ENCODE measurements at places on chromosomes 16 and 17.

DNA sequence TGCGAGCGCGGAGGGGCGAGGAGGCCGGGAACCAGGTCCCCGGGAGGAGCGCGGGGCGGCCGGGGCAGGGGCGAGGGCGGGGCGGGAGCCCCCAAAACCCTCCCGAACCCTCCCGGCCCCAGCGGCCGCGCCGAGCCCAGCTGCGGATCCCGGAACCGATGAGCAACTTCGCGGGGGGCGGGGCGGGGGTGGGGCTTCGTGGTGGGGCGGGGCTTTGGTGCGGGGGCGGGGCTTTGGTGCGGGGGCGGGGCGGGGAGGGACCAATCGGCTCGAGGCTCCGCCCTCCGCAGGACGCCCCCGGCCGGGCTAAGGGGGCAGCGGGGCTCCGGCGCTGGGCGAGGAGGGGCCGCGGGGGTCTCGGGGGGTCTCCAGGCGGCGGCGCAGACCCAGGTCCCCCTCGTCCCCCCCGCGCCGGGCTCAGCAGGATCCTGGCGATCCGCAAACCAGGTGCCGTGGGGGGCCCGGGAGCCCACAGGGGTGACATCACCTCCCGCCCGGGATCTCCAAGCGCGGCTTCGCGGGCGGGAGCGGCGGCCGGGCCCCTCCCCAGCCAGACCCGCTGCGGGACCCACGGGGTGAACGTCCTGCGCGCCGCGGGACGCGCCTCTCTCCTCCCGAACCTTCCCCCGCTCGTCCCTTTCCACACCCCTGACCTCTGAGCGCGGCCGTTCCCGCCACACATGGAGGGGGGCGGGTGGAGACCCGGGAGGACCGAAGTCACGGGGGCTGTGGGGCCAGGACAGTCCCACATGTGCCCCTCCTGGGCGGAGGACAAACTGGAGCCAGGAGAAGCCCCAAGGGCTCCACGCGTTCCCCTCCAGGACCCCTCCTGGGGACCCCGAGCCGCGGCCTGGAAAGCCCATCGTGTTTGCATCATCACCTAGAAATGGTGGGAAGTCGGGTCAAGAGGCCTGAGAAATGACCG lies at the start of gene ABR:
ABR (minus strand) TSS at position 164 of the 925 bp plus-strand sequence. CDS start 254 bp downstream, outside the sequence.
- DNase-seq: no peak

- DNase-seq: no peak
These were observed 98.7 kb downstream of the NPIPB11 start for GRCh38 chr16:29307598-29308507.

DNA sequence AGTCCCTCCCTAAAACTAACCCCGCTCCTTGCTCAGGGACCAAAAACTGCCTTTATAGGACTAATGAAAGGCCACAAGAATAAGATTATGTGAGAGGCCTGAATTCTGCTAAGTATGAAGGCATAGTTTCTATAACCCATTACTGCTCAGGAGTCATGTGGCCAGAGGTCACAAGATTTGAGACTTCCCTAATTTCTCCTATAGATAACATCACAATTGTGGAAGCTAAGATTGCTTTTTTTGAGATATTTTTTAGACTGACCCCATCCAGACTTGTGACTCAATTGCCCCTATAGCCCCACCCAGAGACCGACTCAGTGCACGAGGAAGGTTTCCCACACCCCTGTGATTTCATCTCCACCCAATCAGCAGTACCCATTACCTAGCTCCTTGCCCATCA lies 504.1 kb upstream of the GOT2 start:
- no peak for DNase-seq

GRCh38 chr16:73190256-73190655 lies 142.3 kb upstream of the ZFHX3 start:
- no peak for DNase-seq

- no peak for DNase-seq
These were observed 461.0 kb upstream of the C16orf82 start for GRCh38 chr16:26605626-26606271.

DNA sequence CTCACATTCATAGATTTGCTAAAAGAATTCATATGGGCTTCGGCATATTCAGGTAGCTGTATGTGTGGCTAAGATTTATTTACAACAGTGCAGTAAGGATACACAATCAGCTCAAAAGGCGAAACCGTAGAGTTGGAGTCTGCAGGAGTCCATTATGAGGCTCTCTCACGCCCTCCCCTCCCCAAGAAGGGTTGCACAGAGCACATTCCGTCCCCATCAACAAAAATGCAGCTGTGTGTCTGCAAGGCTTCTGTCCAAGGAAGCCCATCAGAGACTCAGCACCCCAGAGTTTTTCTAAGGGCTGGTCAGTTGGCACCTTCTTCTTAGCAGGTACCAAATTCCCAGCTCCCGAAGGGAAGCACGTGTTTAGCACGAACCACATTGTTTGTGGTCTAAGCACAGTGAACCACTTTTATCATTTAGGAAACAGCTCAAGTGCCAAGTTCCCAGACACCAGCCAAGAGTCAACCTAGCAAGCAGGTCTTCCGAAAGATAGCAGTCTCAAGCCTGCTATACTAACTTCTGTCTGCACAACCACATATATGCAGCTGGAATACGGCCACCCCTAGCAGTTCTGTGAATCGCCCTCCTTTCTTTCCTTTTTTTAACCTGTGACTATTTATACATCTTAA lies 28.5 kb upstream of the MEAK7 start:
- no peak for DNase-seq

GRCh38 chr16:23523321-23523720 lies 13.0 kb upstream of the GGA2 start:
- DNase-seq: no peak

- DNase-seq: no peak
These were observed 6.2 kb downstream of the CYBC1 start for GRCh38 chr17:82444284-82444893.

DNA sequence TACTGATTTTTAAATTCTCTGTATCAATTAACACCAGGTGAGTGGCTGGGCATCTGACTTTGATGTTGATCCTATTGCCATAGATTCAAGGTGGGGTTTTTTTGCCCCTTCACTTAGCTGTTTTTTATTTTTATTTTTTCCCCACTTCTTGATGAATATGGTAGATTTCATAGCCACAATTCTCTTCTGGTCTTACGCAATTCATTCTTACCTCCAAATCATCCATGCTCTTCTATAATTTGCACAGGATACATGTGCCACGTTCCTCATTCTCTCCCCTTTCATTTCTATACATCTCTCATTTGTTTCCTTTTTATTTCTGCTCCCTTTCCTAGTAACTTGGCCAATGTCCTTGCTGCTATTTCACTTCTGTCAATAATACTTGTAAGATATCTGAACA lies 14.9 kb upstream of the HS3ST4 start:
- no peak for DNase-seq

GRCh38 chr16:52494145-52494544 lies 52.8 kb downstream of the TOX3 start:
- no peak for DNase-seq

Data from NCI-H446 (cell line).